ENCODE measurements at places on chromosomes 16 and 17.

- DNase-seq: no peak
Observed at GRCh38 chr17:40241252-40241834, 22.2 kb downstream of the WIPF2 start.

- no peak for DNase-seq
Observed at GRCh38 chr17:73956169-73956568, 247.3 kb upstream of the RPL38 start.

DNA sequence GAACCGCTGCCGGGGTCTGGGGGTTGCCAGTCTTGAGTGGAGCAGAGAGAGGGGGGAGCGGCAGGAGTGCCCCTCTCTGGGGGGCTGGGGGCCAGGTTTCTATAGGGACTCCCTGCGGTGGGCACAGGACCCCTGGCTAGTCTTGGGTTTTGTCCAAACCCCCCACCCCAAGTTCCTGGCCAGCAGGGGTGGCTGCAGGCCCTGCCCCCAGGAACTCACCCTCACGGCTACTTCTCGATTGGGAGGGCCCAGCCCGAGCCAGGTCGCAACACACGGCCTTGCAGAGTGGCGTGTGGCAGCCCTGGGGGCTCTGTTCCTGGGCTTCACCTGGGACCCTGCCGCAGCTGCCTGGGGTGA is 601 bp downstream of the CDH15 start:
- no peak for DNase-seq

- DNase-seq: no peak
Observed at GRCh38 chr17:33989361-33990148, 265.5 kb upstream of the CCL2 start.

DNA sequence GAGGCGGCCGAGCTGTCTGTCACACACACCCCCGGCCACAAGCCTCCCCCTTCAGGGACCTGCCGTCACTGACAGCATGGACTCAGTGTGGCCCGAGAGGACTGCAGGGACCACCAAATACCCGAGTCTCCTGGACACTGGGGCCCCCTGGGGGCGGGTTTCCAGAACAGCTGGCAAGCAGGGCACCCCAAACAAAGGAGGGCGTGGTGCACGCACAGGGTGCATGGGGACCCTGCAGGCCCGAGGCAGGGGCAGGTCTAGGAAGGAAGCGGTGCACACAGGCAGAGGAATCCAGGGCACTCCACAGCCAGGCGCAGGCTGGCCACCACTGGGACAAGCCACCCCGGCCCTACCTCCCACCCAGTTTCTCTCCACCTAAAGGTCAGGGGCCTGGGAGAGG is 28.7 kb upstream of the ENPP7 start:
- no peak for DNase-seq

- no peak for DNase-seq
Observed at GRCh38 chr16:14513389-14514107, 116.5 kb downstream of the PARN start.

GRCh38 chr17:48244814-48245213 is 137.2 kb downstream of the SNX11 start:
- no peak for DNase-seq

GRCh38 chr16:1019231-1020090 is 37.9 kb downstream of the SOX8 start:
- no peak for DNase-seq

GRCh38 chr17:1294157-1294717 is 14.8 kb downstream of the TRARG1 start:
- no peak for DNase-seq

DNA sequence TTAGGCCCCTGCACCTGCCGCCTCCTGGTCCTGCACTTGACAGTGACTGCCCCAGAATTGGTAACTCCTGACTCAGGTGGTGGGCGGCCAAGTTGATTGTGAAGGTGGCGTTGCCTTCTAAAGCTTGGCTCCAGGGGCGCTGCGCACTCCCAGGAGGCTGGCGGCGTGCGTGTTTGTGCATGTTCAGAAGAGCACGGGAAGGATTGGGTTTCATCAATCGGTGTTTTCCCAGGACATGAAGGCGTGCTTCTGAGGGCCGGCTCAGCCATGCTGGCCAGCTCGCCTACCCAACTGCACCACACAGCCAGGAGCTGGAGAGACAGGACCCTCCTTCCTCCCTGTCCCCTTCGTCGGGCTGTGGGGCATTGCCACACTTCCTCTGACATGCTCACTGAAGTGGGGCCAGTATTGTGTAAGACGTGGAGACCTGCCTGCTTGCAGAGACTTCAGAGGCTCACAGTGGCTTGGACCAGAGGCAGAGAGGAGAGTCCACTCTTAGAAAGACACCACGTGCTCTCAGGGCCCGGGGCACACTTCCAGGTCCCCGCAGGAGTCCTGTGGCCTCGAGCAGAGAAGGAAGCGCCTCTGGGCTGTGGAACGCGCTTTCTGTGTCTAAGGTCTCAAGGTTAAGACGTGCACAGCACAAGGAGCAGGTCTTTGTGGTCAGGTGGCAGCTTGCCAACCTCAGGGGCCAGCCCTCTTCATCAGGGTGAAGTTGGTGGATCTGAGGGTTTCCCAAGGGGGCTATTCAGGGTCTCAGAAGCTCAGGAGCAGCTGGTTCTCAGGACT is 2.8 kb downstream of the RAB40C start:
- DNase-seq: no peak

DNA sequence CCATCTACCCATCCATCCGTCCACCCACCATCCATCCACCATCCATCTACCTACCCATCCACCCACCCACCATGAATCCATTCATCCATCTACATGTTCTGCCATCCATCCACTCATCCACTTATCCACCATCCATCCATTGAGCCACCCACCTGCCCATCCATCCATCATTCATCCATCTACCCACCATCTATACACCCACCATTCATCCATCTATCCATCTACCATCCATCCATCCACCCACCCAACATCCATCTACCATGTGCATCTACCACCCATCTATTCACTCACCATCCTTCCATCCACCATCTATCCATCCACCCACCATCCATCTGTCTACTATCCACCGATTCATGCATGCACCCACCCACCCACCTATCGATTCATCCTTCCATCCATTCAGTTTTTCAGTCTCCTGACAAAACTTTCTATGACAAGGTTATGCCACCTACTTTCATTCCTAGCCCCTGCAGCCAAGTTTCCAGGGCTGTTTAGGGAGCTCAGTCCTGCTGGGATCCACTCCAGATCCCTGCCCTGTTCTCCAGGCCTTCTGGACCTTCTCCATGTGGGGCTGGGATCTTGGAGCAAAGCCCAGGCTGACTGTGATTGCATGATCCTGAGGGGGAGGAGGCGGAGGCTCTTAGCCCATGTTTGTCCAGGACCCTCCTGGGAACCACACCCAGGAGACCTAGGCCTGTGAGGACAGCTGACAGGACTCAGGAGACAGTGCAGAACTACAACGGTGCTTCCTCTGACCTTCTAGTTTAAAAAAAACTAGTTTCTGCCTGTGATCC is 27.4 kb downstream of the BCO1 start:
- DNase-seq: peak; percentile 28

- no peak for DNase-seq
Observed at GRCh38 chr17:43550754-43551153, 4.6 kb upstream of the ETV4 start.

- no peak for DNase-seq
Observed at GRCh38 chr16:46695937-46696336, 6.5 kb downstream of the ORC6 start.

DNA sequence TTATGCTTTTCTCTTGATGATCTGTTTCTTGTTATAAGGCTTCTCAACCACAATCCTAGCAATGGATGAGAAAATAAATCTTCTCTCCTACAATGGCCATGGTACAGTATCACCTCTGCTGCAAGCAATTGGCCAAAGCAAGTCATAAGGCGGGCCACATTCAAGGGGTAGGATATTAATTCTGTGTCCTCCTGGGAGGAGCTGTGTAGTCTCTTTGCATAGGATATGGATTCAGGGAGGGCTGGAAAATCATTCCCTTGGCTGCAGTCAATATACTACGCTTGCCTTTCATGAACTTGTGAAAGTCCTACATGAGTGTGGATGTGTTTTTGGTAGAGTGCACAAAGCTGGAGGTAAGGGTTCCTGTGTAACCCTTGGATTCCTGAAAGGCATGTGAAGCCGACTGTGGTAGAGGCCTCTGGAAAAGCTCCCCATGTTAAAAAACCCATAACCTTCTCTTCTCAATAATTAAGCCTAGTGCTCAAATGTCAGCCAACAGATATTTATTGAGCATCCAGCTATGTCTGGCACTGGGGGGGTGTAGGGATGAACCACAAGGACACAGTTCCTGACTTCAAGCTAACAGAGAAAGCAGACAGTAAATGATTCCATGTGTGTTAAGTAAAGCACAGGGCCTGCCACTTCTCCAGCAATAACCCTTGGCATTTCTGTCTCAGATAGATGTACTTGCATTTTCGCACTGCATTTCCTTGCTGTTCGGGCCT is 147.6 kb upstream of the HS3ST3A1 start:
- DNase-seq: no peak

- no peak for DNase-seq
Observed at GRCh38 chr17:63289931-63290330, 156.2 kb downstream of the CYB561 start.

DNA sequence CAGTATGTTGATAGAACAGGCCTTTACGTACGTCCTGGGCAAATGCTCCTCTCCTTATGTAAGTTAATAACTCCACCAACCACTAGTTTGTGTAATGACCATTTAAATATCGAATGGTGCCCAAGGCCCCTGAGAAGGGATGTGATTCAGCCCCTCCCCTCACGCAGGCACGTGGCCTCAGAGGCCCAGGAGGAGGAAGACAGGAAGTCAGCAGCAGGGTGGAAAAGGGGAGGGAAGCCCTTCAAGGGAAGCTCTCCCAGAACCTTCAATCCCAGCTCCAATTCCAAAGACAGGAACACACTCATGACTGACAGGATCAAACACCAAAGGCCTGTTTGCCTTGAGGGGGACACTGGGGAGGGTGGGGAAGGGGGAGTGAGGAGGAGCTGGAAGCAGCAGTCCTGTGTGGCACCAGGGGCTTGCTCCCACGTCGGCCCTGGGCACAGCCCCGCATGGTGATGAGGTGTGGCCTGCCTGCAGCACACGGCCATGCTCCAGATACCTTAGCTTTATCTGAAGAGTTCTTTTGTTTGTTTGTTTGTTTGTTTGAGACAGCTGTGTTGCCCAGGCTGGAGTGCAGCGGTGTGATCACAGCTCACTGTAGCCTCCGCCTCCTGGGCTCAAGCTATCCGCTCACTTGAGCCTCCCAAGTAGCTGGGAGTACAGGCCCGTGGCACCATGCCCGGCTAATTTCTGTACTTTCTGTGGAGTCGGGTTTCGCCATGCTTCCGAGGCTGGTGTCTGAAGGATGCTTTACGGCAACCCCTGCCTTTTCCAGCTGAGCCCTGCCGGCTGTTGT is 105.0 kb downstream of the ZNF778 start:
- no peak for DNase-seq

GRCh38 chr17:64488301-64488700 is 8.6 kb downstream of the POLG2 start:
- no peak for DNase-seq

GRCh38 chr17:79136596-79136995 is 62.0 kb downstream of the ENGASE start:
- no peak for DNase-seq

GRCh38 chr16:62965831-62966230 is 929.6 kb upstream of the CDH8 start:
- no peak for DNase-seq

GRCh38 chr16:67302970-67303369 is 23.6 kb downstream of the KCTD19 start:
- no peak for DNase-seq

- no peak for DNase-seq
Observed at GRCh38 chr17:71099003-71099714, 929.8 kb downstream of the KCNJ2 start.

- DNase-seq: no peak
Observed at GRCh38 chr16:81782236-81782635, 3.1 kb downstream of the PLCG2 start.

DNA sequence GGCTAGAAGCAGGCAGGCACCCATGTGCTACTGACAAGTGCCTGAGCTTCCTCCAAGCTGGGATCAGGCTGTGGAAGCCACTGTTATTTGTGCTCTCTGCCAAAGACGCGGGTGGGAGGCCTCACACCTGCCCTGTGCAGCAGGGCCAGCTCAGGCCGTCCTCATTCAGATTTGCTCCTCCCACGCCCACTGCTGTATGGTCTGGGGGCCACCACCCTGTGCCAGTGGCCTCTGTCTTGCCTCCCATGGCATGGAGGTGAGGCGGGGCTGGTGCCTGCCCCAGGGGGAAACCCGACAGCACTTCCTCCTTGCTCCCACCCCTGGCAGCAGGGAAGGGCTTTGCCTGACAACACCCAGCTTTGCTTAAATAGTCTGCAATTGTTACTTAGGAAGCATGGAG is 356.5 kb upstream of the CDH8 start:
- no peak for DNase-seq

GRCh38 chr16:762595-763268 is 2.2 kb downstream of the MSLN start:
- no peak for DNase-seq

- DNase-seq: no peak
Observed at GRCh38 chr16:26550111-26550610, 516.6 kb upstream of the C16orf82 start.

- DNase-seq: no peak
Observed at GRCh38 chr17:18191236-18191667, 7.6 kb downstream of the ALKBH5 start.

DNA sequence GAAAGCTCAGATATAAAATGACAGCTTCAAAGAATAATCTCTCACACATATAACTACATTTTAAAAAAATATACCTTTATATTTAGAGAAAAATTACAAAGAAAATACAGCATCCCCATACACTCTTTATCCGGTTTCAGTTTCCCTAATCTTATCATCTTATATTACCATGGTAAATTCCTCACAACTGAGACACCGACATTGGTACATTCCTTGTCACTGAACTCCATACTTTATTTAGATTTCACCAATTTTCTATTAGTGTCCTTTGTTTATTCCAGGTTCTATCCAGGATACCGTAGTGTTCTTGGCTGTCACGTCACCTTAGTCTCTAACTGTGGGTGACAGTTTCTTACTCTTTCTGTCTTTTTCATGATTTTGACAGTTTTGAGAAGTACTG is 22.0 kb upstream of the ABCA10 start:
- no peak for DNase-seq

- no peak for DNase-seq
Observed at GRCh38 chr16:1377406-1378010, 25.8 kb downstream of the GNPTG start.

DNA sequence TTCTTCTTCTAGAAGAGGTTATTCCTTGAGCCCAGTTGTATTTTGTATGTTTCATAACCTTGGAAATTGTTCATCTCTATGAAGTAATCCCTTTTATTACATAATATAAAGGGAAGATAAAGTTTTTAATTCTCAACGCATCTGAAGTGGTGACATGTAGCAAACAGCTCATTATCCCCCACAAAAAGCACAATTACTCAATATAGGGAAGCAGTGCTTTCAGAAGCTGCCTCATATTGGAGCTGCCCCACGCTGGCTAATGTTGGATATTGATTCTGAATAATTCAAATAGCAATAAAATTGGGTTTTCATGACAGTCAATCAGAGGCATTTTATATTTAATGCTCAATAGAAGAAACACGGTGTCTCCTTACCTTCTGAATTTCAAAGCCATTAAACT is 604.3 kb upstream of the RBFOX1 start:
- no peak for DNase-seq

GRCh38 chr16:82082543-82083244 is 47.6 kb downstream of the HSD17B2 start:
- no peak for DNase-seq
